Hematopoietic multipotent progenitor cell treated with erythropoietin and hydrocortisone succinate and interleukin-3 and kit ligand, for 8 days (in vitro differentiated cells): ENCODE measurements at places on chromosomes 1 and 21.

GRCh38 chr1:66275083-66275482, 258.9 kb upstream of the SGIP1 start:
- no peak for DNase-seq

DNA sequence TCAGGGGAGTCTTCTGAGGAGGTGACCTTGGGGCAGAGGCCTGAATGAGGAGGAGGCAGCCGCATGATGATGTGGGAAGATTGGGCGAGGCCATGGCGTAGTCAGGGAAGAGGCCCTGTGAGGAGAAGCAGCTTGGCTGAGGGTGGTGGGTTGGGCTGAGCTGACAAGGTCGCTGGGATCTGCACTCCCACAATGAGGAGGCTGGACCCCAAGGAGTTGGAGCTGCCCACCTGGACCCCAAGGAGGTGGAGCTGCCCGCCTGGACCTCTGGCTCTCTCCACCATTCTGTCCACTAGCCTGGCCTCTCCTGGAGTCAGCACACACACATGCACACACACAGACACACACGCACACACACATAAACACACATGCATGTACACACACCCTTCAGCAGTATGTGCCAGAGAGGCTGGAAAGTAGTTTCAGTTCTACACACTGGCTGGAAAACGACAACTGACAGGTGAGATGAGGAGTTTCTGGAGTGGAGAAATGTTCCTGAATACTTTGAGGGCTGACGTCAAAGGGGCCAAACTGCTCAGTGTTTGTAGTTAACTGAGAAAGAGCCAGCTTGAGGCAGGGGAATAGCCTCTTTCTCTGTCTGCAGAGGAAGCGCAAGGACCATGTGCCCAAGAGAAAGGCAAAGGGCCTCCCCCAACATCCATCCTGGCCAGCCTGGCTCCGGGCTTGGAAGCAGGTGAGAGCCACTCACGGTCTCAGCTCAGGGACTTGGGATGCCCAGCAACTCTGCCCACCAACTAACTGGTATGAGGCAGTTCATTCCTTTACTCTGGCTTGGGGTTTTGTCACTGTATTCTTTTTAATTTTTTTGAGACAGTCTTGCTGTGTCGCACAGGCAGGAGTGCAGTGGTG, 7.1 kb downstream of the SMPDL3B start:
- DNase-seq, result no peak

DNA sequence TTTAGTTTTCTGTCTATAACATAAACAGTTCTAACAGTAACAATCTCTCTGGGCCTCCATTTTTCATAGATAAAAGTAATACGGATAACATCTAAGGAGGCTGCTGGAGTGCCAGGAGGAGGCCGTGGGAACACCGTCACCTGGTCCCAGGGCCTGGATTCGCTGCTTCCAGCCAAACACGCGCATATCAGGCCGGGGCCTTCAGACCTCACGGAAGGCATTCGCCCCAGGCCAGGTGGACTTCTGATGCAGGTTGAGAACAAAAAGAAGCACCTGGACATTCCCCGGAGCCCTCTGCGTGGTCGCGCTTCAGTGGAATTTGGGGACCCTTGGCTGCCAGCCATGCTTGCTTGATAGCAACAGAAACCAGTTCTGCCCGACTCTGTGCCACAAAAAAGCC, 113.1 kb upstream of the GUCA2B start:
- DNase-seq, result no peak

GRCh38 chr21:37849506-37850102, 66.7 kb downstream of the KCNJ6 start:
- DNase-seq, result no peak

DNA sequence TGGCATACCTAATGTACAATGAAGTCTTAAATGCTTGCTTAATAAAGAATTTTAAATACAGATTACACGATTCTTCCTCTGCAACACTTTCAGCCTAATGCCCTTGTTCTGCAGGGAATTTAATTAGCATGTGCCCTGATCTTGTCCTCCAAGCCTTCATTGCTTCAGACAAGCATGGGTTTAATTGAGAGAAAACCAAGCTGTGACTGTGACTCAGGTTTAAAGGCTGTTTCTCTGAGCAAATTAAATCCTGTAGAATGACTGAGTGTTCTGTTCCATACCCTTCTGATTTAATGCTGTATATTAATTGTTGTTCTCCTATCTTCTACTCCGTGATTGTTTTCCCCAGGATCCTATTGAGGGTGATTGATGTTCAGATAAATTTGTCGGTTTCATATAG, 269.0 kb upstream of the PRMT6 start:
- no peak for DNase-seq

- no peak for DNase-seq
These were observed 18.2 kb upstream of the RUNX3 start for GRCh38 chr1:24948079-24948827.

GRCh38 chr1:14923727-14924452, 229.7 kb upstream of the TMEM51 start:
- DNase-seq, result peak; percentile 34

DNA sequence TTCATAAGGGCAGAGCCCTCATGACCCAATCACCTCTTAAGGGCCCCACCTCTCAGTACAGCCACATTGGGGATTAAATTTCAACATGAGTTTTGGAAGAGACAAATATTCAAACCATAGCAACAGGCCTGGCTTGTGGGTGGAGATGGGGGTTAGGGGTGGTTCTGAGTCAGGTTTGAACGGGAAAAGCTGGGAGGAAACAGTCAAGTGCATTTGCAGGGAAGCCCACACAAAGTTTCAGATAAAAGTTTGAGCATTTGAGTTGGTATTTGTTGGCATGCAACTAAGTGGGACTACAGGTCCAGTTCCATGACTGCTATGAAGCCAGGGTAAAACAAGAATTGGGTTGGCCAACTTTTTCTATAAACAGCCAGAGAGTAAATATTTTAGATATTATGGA, 21.0 kb upstream of the PADI2 start:
- no peak for DNase-seq

- no peak for DNase-seq
These were observed 123.7 kb upstream of the ARHGEF16 start for GRCh38 chr1:3330771-3331245.

DNA sequence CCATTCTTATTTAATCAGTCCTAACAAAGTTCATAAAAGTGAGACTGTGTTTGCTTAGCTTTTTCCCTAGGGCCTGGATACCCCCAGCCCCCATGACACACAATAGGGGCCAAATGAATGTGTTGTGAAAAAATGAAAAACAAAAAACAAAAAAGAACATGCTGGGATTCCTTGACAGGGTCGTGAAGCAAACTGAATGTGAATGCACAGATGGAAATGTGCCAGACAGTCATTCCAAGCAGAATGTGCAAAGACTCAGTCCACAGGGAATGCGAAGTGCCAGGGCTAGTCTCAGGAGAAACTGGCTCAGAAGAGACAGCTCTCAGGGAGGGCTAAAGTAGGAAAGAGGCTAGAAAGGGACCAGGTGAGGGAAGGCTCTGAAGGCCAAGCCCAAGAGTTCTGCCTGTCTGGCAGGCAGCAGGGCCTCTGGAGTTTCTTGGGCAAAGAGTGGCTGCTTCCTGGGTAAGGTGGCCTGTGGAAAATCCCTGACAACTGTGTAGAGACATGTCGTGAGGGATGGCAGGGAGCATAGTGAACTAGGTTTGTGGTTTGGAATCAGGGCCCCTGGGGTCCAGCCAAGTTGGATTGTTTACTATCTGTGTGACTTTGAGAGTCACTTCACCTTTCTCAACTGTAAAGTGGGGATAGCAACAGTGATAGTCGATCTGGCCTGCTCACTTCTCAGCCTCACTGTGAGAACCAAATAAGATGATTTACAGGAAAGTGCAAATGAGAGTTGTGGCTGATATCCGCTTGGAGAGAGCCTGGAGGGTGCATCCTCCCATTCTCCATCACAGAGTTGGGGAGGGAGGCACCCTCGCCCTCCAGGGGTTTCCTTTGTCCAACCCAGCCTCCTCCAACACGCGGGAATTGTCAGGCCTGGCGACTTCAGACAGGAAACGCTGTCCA, 1.2 kb upstream of the ADAM15 start:
- DNase-seq, result no peak

DNA sequence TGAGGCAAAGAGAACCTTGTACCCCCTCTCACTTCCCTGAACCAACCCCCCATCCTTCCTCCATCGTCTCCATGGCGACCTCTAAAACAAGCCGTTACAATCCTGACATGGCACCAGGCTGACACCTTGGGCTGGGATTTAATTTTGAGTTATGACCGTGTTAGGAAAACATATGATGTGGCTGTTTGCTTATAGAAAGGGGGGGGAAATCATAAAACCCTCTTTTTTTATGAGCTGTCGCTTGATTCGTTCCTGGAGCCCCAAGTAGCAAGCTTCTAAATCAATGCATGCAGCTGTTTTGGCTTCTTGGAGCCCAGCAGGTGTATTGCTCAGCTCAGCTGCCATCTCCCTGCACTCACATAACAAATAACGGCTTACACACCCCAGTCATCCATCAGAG, 301.2 kb upstream of the SPAG17 start:
- DNase-seq, result no peak

- DNase-seq, result no peak
These were observed 121.8 kb upstream of the ERG start for GRCh38 chr21:38619992-38620479.

- DNase-seq, result peak; percentile 20
These were observed 23.2 kb downstream of the KANK4 start for GRCh38 chr1:62295921-62296491.

- no peak for DNase-seq
These were observed 55.7 kb downstream of the NTPCR start for GRCh38 chr1:233006108-233006507.

DNA sequence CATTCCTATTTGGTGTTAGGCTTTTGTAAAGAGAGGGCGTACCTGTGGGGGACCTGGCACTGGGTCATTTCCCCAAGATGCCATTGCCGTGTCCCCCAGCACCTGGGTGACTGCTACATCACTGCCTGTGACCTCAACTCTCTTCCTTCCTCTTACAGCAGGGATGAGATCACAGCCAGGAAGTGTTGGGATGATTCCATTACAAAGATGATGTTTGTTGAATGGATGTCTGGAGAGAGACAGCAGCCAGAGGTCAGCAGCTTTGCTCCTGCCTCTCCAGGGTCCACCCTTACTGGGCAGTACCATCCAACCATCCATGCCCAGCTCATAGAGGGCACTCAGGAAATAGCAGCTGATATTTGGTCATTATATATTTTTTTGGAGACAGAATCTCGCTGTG, 35.1 kb downstream of the TMEM51 start:
- DNase-seq, result no peak

- no peak for DNase-seq
These were observed 38.0 kb upstream of the TADA1 start for GRCh38 chr1:166914111-166914510.

- DNase-seq, result no peak
These were observed 30.2 kb downstream of the RASAL2 start for GRCh38 chr1:178124115-178124514.

DNA sequence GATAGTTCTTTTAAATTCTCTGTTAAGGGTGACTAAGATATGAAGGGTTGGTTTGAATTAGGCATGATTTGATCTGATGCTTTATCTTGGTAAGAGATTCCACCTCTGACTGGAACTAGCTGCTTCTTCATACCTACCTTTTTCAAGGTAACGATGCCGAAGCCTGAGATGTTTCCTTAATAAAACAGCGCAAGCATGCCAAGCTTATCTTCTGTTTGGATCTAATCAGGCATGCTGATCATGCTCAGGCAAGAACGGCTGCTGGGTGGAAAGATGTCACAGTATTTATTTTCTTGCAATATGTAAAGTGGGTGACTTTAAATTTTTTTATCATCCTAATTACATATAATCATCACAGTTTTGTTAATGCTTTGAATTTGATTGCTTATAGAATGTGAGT, 148.7 kb downstream of the ADGRL2 start:
- DNase-seq, result no peak

DNA sequence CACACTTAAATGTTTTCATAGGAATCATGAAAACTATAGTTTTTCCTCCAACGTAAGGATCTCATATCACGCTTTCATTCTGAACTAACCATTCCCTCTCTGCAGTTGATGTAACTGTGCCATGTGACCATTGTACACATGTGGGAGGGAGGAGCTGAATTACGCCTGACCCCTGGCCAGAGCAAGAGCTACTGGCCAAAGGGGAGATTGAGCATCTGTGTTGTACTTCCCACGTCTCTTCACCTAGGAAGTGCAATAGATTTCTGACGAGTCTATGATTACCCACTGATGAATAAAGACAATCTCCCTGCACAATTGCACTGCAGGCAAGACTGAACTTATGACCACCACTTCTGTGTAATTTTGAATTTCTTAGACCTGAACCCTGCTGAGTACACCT, 24.0 kb downstream of the PTPRC start:
- DNase-seq, result no peak

GRCh38 chr1:69688193-69688592, 120.5 kb downstream of the LRRC7 start:
- peak; percentile 15 for DNase-seq

- peak; percentile 46 for DNase-seq
These were observed 587 bp downstream of the SCNM1 start for GRCh38 chr1:151166505-151166956.

- peak; percentile 73 for DNase-seq
These were observed 7.7 kb downstream of the VSIG8 start for GRCh38 chr1:159854693-159855192.

- no peak for DNase-seq
These were observed 18.3 kb upstream of the CHI3L1 start for GRCh38 chr1:203204756-203205155.

- no peak for DNase-seq
These were observed 408.0 kb upstream of the KAZN start for GRCh38 chr1:14190508-14190907.

- DNase-seq, result no peak
These were observed 23.5 kb downstream of the NTPCR start for GRCh38 chr1:232973652-232974611.

- DNase-seq, result no peak
These were observed 46.5 kb upstream of the PRELP start for GRCh38 chr1:203428981-203429599.

DNA sequence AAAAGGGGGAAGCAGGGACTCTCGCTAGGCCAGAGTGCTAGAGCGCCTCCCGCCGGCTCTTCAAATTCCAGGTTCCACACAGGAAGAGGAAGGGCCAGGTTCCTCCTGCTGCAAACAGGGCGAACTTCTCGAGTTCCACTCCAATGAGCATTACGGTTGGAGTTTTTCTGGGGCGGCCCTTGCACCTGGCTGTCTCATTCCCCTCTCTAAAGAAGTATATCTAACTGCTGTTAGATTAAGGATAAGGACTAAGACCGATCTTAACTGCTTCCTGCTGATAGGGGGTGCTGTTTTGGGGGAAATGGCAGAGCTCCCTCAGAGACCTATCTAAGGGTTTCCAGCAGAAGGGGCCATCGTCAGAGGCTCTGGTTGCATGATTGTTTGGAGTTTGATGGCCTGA, 138.0 kb downstream of the RABGAP1L start:
- DNase-seq, result no peak

GRCh38 chr1:46527474-46528296, 23.8 kb downstream of the KNCN start:
- DNase-seq, result peak; percentile 82

- DNase-seq, result no peak
These were observed 330.8 kb downstream of the NPHP4 start for GRCh38 chr1:5661196-5662085.

GRCh38 chr1:192979542-192979941, 79.6 kb downstream of the UCHL5 start:
- no peak for DNase-seq

DNA sequence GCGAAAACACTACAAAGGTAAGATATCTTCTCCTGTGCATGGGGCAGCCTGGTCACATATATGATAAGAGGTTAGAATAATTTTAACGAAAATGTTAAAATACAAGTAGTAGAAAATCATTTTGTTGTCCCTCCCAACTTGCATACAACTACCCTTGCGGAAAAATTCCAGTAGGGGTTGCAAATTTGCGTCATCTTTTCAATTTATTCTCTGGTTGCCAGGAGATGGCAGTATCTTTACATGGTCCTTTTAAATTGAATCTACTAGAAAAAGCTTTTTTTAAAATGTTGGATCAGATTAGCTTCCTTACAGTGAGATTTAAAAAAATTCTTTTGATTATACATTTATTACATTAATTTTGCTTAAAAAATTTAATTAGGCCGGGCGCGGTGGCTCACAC, 10.9 kb downstream of the S100PBP start:
- peak; percentile 32 for DNase-seq
